Activated T-cell treated with anti-CD3 and anti-CD28 coated beads, Interleukin-2, amount 50 U/mL, for 72 hours (primary cell): ENCODE measurements at places on chromosomes 6 and 20. TPM values are rescaled to one million over a fixed set of nuclear protein-coding genes. Genes with fewer than 3 reads are reported as not detected.

- no peak overlapping the region for H3K4me3 ChIP-seq
- no peaks in the 10 kb centered on the region for H3K27me3 ChIP-seq
- H3K4me1 ChIP-seq = no peaks in the 10 kb centered on the region
- no peaks in the 10 kb centered on the region for H3K36me3 ChIP-seq
- H3K27ac ChIP-seq = no peak overlapping the region
Observed at GRCh38 chr20:7087803-7088202, 320.3 kb downstream of the BMP2 start.

DNA sequence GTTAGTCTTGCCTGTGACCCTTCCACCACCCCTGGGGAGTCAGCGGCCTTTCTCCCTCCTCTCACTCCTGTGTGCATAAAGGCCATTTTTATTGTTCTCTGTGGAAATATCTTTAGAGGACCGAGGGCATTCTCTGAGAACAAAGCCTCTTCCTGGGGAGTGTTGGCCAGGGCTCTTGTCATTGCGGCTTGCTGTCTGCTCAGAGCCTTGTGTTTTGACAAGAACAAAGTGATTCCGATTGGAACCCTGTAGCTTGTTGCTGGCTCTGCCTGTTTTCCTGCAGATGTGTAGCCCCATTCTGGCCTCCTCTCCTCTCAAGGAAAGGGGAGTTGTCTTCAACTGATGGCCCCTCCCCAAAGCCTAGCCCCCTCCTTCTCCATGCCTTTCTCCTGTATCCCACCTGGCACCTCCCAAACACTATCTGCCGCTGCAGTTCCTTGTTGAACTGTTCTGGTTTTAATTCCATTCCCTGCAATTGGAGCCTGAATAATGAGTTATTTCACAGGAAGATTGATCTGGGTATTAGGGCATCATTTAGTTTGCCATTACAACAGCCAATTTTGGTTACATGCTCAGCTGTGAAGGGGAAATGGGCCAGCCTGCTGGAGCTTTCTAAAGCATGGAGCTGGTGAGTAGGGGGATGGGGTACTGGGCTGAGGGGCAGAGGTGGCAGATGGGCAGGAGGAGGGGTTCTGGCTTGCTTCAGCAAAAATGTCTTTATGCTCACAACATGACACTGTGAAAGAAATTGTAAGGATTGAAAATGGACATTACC is 252.5 kb downstream of the LRFN2 start:
- H3K27me3 ChIP-seq = peaks cover 24% of the 10 kb centered on the region
- no peaks in the 10 kb centered on the region for H3K36me3 ChIP-seq
- no peak overlapping the region for H3K27ac ChIP-seq

DNA sequence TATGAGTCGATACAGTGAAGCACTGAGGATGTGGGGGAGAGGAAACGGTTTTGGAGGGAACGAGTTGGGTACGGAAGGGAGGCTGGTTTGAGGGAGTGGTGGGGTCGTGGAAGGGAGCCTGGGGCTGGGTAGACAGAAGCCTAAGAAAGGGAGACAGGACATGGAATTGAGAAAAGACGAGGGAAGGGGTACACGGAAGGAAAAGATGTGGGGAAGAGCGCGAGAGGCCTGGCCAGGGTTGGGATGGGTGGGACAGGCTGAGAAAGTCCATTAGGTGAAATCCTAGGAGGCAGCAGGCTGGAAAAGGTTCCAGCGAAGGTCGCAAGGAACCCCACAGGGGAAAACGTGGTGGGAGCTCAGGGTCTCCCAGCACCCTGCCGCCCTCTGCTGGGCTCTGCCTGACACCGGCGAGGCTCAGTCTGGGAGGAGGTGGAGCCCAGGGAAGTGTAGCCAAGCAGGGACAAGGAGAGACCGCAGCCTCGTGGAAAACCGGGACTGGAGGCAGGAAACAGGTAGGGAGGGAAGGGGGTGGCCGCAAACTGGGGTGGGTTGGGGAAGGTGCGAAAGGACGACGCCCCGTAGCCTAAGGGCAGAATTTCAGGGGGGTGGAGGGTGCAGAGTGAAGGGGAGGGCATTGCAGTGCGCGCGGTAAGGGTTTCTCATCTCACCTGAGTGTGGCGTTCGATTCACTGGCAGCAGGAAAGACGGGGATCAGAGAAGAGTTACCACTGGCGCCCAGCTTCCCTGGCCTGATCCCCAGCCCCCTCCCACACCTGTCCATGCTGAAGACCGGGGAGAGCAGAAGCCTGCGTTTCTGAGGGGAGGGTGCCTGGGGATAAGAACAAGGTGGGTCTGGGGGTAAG is 4.3 kb downstream of the GABBR1 start:
- peaks cover 46% of the 10 kb centered on the region for H3K4me1 ChIP-seq
- H3K36me3 ChIP-seq = peaks cover 3% of the 10 kb centered on the region
- DNase-seq = peak; percentile 71

GRCh38 chr6:141587482-141588266 is 545.1 kb upstream of the GJE1 start:
- H3K4me3 ChIP-seq = no peak overlapping the region
- H3K4me1 ChIP-seq = no peaks in the 10 kb centered on the region
- H3K27me3 ChIP-seq = no peaks in the 10 kb centered on the region
- H3K36me3 ChIP-seq = no peaks in the 10 kb centered on the region

DNA sequence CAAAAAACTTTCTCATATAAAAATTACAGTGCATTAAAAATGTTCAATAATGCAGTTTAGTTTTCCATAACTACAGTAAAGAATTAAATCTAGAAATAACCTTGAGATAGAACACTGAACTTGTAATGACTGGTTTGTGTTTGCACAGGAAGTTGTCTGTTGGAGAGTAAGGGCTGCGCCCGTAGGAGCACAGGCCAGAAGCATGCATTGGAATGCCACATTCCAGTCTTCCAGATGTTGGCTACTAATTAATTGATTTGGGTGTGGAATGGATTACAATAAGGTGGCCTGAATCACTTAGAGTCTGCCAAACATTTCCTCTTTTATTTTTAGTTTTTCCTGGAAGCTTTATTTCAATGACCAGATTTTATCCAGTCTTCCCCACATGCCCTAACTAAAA is 582.6 kb upstream of the MMS22L start:
- no peak overlapping the region for H3K27ac ChIP-seq
- H3K27me3 ChIP-seq = no peaks in the 10 kb centered on the region
- no peak for DNase-seq
- H3K4me1 ChIP-seq = no peaks in the 10 kb centered on the region

GRCh38 chr20:32823078-32823477 is 3.3 kb downstream of the MAPRE1 start:
- peak; percentile 45 for DNase-seq
- peaks cover 18% of the 10 kb centered on the region for H3K36me3 ChIP-seq
- H3K4me3 ChIP-seq = peak overlapping the region; percentile 60
- H3K27me3 ChIP-seq = no peaks in the 10 kb centered on the region
- peaks cover 53% of the 10 kb centered on the region for H3K4me1 ChIP-seq

DNA sequence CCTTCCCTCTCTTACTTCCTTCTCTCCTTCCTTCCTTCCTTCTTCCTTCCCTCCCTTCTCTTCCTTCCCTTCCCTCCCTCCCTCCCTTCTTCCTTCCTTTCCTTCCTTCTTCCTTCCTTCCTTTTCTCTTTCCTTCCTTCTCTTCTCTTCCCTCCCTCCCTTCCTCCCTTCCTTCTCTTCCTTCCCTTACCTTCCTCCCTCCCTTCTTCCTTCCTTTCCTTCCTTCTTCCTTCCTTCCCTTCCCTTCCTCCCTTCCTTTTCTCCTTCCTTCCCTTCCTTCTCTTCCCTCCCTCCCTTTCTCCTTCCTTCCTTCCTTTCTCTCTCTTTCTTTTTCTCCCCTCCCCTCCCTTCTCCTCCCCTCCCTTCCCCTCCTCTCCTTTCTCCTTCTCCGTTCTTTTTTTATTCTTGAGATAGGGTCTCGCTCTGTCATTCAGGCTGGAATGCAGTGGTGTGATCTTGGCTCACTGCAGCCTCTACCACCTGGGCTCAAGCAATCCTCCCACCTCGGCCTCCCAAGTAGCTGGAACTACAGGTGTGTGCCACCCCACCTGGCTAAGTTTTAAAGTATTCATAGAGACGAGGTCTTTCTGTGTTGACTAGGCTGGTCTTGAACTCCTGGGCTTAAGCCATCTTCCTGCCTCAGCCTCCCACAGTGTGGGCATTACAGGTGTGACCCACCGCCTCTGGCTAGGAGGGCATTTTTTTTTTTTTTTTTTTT is 1.1 kb upstream of the ZNF512B start:
- DNase-seq = no peak
- H3K27ac ChIP-seq = no peak overlapping the region
- peaks cover 24% of the 10 kb centered on the region for H3K4me1 ChIP-seq
- peak overlapping the region; percentile 55 for H3K4me3 ChIP-seq
- H3K27me3 ChIP-seq = no peaks in the 10 kb centered on the region
- peaks cover 17% of the 10 kb centered on the region for H3K36me3 ChIP-seq

DNA sequence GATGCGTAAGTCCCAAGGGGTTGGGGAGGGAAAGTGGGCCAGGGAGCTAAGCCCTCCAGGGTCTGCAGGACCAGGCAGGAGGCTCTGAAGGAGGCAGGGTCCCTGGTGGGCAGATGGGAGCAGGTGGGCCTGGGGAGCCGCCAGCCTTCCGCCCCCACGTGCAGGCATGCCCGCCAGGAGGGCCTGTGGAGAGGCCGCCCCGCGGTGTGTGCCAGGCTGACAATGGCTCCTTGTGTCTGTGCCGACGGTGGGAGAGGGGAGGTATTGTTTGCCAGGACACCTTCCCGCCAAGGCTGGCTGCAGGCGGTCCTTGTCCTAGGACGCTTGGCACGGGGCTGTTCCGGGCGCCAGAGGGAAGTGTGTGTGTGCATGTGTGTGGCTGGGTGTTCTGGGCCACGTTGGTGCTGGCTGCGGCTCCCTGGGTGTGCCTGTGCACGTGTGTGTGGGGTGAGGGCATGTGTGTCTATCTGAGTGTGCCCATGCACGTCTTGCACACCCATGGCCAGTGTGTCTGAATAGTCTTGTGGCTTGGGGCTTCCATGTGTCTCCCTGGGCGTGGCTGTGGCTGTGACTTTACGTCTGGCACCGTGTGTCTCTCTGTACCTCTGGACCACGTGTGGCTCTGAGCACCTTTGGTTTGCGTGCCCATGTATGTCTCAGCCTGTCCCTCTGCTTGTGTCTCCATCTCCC is 153.0 kb downstream of the CEBPB start:
- no peaks in the 10 kb centered on the region for H3K36me3 ChIP-seq
- peaks cover 6% of the 10 kb centered on the region for H3K27me3 ChIP-seq
- H3K4me3 ChIP-seq = peak overlapping the region; percentile 7
- DNase-seq = no peak

DNA sequence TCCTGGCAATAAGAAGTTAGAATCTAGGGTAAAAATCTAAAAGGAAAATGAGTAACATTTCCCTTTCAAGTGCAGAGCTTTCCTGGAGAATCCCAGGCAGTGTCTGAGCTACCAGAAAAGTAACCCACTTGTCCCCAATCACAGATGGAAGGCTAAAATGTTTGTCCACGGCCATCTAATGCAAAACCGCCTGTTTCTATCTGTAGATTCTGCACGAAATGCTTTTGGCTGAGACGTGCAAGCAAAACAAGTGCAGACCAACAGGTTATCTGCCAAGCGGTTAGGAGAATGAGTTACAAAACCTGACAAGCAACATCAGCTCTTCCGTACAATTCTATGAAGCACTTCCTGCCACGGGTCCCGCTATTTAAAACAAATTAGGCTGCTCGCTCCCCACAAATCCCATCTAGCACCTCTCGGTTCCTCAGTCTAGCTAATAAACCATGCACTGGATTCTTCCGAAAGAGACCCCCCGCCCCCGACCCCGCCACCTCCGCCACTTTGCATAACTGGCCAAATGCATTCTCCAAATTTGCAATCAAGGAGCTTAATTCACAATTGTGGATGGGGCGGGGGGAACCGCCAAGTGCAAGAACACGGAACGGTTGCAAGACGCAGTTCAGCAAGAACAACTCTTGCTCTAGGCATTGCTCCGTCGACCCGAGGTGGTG is 1.4 kb downstream of the ELOVL5 start:
- H3K36me3 ChIP-seq = peaks cover 5% of the 10 kb centered on the region
- H3K27ac ChIP-seq = peak overlapping the region; percentile 95
- no peak for DNase-seq

DNA sequence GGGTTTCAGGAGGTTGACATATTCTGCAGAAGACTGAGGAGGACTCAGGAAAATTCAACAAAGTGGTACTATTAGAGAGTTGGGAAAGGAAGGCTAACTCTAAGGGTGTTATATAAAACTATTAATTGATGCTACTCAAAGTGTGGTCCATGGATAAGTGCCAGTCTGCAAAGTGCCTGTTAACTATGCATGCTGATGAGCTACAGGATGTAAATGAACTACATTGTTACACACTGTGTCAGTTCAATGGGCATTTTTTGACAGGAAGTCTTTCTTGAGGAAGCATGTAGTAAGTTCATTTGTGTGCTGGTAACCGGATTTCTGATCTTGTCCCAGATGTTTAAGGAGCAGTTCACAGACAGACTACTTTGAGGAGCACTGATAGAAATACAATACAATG is 75.6 kb downstream of the KLHL32 start:
- no peaks in the 10 kb centered on the region for H3K27me3 ChIP-seq
- no peaks in the 10 kb centered on the region for H3K4me1 ChIP-seq
- DNase-seq = no peak
- H3K4me3 ChIP-seq = no peak overlapping the region

DNA sequence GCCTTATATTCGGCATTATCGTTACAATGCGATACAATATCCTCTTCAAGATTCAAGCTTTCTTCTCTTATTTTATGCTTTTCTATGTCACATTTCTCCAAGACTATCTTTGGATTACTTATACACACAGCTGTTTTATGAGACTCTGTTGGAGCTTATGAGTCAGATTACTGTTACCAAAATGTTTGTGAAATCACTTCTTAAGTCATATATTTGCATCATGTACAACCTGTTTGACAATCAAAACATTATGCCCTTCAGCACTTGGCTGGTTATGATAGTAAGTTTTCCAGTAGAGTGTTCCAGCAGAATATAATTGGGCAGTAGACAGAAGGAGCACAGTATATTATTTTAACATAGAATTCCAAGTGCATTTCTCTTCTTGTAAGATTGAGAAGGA is 35.2 kb downstream of the BMP6 start:
- peaks cover 33% of the 10 kb centered on the region for H3K27me3 ChIP-seq
- H3K4me1 ChIP-seq = no peaks in the 10 kb centered on the region
- DNase-seq = no peak
- no peak overlapping the region for H3K27ac ChIP-seq
- no peaks in the 10 kb centered on the region for H3K36me3 ChIP-seq

DNA sequence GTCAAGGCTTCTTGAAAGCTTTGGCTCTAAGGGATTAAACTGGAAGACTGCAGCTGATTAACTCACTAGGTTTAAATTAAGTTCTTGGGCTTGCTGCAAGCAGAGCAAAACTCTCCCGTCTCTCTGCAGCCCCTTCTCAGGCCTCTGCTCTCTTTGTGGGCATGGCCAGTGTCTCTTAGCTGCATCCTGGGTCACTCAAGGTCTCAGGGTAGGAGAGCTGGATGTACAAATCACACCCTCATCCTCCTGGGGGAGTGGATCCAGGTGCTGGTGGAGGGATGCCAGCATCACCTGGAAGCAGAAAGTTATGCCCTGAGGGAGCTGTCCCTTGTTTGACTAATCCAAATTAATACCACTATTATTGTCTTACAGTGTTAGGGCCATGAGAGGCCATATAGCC is 35.8 kb downstream of the GCM1 start:
- H3K27ac ChIP-seq = no peak overlapping the region
- peaks cover 7% of the 10 kb centered on the region for H3K27me3 ChIP-seq
- no peaks in the 10 kb centered on the region for H3K36me3 ChIP-seq
- no peak overlapping the region for H3K4me3 ChIP-seq
- no peak for DNase-seq

Gene BEND6
- total RNA-seq = 0.32 TPM

Gene SKIC2
- 79.7 TPM for total RNA-seq

Gene FLOT1
- total RNA-seq = 319 TPM

Gene MRS2
- 19.4 TPM for total RNA-seq

Gene ALDH8A1
- total RNA-seq = 5.6 TPM

Gene SLC26A8
- total RNA-seq = not detected
